Caudate nucleus (tissue), 63 donors: ENCODE measurements at places on chromosomes 5 and 9.

DNA sequence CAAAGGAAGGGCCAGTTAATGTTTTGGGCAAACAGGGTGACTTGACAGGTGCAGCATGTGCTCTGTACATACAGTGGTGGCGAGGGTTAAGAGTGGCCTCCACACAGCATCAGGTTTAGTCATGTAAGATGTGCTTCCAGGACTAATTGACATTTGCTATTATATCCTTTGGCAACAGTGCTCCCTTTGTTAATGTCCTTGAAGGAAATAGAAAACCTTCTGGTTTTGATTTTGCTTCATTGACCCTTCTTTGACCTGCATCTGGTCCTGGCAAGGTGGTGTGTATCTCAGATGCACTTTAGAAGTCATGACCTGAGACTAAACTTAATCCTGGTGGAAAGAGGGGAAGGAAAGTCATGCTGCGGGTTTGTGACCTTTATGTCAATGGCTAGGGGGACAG lies 440.0 kb downstream of the ENC1 start:
- DNase-seq, result no peak

GRCh38 chr5:1745796-1746370 lies 53.8 kb downstream of the MRPL36 start:
- DNase-seq, result no peak

- no peak for DNase-seq
Measured at GRCh38 chr9:127815512-127816361, 13.1 kb downstream of the FPGS start.

- no peak for DNase-seq
Measured at GRCh38 chr9:114034196-114034595, 43.9 kb downstream of the AMBP start.

- DNase-seq, result no peak
Measured at GRCh38 chr5:87307796-87308423, 40.2 kb downstream of the RASA1 start.
